Activated naive CD4-positive, alpha-beta T cell treated with anti-CD3 and anti-CD28 coated beads, Interleukin-2, amount 10 ng/mL, durations not matched to agents 7 days and 5 days (primary cell): ENCODE measurements at places on chromosomes 12 and 14.

DNA sequence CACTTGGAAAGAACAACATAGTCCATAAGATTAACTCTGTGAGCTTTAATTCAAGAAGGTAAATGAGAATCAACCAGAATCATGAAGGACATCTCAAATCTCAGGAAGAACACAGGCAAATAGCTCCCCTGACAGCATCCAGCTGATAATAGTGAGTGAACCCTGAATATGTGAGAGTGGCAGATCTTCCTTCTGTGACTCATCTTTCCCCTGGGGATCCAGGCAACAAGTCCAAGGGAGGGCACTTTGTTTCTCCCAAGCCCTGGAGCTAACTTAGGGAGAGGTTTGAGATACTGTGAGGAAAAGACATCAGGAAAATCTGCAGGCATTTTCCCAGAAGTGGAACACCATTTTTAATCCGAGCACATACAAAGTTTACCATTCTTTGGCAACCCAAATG, 763.9 kb upstream of the MGAT4C start:
- DNase-seq: no peak

- DNase-seq: no peak
These were observed 322.3 kb downstream of the DUSP6 start for GRCh38 chr12:89029961-89030360.

GRCh38 chr12:39606712-39607423, 12.7 kb downstream of the ABCD2 start:
- no peak for DNase-seq

GRCh38 chr14:55707365-55707804, 127.4 kb downstream of the KTN1 start:
- DNase-seq: no peak

GRCh38 chr14:69865701-69866365, 13.4 kb upstream of the SMOC1 start:
- no peak for DNase-seq

DNA sequence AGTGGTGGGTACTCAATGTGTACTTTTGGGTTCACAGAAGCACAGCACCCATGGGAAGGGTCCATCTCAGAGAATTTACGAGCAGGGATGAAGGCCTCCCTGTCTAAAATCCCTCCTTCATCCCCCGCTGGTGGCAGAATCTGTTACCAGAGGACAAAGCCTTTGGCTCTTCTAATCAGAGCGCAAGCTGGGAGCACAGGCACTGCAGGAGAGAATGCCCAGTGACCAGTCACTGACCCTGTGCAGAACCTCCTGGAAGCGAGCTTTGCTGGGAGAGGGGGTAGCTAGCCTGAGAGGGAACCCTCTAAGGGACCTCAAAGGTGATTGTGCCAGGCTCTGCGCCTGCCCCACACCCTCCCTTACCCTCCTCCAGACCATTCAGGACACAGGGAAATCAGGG, 1.5 kb upstream of the GPR162 start:
- DNase-seq: no peak

- DNase-seq: no peak
These were observed 46.3 kb upstream of the ATP2A2 start for GRCh38 chr12:110234755-110235154.

- no peak for DNase-seq
These were observed 255.9 kb downstream of the DPF3 start for GRCh38 chr14:72638021-72638420.

- DNase-seq: no peak
These were observed 5.4 kb downstream of the VWF start for GRCh38 chr12:6118891-6119568.

DNA sequence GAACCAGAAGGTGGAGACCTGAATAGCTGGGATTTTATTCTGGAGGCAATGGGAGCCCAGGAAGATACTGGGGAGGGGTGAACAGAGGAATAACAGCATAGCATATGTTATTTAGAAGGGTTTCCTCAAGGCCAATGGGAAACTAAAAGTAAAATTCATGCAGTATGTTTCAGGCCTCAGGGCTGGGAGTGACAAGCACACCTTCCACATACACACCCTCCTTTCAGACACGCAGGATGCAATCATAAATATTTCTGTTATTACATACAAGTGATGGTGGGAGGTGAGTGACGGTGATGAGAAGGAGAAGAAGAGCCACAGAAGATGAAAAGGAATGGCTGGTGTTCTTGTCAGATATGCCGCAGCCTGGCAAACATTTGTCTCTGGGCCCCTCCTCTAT, 106.1 kb upstream of the FLRT2 start:
- DNase-seq: no peak
